ENCODE measurements at places on chromosomes 5 and 9. TPM values are rescaled to one million over a fixed set of nuclear protein-coding genes. Genes with fewer than 3 reads are reported as not detected.

CDC20B gene
- not detected for total RNA-seq

DNA sequence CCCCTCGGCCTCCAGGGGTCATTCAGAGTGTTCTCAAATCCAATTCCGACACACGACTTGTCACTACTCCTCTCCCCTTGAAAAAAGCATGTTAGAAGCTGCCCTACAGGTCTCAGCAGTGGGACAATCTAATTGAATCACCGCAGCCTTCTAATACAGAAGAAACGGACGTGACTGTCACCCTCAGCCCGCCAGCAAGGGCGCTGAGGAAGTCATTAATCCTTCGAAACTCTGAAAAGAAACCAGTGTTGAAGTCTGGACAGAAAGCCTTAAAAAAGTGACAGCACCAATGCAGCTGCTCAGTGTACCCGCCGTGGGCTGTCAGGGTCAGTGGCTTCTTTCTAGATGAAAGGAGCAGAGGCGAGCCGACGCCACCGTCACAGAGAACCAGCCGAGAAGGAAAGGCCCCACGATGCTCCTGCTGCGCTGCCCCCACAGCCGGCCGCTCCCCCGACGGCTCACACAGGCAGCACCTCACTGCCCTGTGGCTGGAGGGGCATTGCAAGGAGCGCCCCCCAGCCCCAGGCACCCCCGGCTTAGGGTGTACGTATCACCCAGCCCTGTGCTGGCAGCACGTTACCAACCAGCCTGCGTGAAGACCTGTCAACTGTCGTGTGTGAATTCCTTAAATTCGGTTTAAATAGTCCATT, 5.7 kb downstream of the BRD3OS start:
- DNase-seq = no peak

- DNase-seq = peak; percentile 21
Observed at GRCh38 chr9:4489919-4490704, at the start of gene SLC1A1. Gene SLC1A1, plus strand, starts transcription at chr9:4490468. Its CDS starts 212 bp downstream, at chr9:4490680.

DNA sequence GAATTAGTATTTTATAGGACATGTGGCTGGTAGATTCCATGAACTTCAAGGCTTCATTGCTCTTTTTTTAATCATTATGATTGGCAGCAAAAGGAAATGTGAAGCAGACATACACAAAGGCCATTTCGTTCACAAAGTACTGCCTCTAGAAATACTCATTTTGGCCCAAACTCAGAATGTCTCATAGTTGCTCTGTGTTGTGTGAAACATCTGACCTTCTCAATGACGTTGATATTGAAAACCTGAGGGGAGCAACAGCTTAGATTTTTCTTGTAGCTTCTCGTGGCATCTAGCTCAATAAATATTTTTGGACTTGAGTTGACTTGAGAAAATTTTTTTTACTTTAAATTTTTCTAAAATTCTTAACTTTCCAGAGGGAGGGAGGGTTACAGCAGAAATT, 12.4 kb downstream of the KCNV2 start:
- DNase-seq = peak; percentile 20

DNA sequence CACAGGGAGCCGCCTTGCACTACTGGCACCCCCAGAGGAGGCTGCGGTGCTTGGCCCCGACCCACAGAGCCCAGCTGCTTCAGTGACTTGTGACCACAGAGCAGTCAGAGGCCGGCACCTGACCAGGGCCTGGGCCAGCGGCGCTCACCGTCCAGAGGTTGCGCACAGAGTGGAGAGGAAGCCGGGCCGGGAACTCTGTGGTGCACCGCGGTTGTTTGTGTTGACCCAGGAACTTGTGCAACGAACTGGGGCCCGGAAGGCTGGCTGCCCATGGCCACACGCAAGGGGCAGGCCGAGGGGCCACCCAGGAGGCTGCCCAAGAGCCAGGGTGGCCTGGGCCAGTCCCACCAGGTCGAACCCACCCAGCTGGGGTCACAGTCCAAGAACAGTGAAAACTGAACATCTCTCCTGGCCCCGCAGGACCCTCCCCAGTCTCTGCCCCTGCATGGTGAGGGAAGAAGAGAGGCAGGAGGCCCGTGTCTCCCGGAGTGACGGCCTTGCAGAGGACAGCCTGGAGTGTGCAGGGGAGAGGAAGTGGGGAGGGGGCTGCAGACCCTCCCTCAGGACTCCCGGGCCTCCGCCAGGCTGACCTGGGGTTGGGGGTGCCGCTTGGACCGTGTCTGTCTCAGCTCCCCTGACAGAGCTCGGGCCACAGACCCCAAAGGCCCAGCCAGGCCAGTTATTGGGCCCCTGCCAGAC, 42.8 kb upstream of the EGFL7 start:
- DNase-seq = peak; percentile 51

- DNase-seq = peak; percentile 92
Observed at GRCh38 chr5:6704361-6704851, 8.8 kb upstream of the TENT4A start.

- DNase-seq = no peak
Observed at GRCh38 chr5:13740471-13740870, 204.0 kb downstream of the DNAH5 start.

- DNase-seq = no peak
Observed at GRCh38 chr9:12666813-12667212, 26.4 kb upstream of the TYRP1 start.
